Urothelium cell line (cell line): ENCODE measurements at places on chromosomes 3 and 15.

- no peak for DNase-seq
Observed at GRCh38 chr3:150317469-150317868, 90.6 kb upstream of the TSC22D2 start.

DNA sequence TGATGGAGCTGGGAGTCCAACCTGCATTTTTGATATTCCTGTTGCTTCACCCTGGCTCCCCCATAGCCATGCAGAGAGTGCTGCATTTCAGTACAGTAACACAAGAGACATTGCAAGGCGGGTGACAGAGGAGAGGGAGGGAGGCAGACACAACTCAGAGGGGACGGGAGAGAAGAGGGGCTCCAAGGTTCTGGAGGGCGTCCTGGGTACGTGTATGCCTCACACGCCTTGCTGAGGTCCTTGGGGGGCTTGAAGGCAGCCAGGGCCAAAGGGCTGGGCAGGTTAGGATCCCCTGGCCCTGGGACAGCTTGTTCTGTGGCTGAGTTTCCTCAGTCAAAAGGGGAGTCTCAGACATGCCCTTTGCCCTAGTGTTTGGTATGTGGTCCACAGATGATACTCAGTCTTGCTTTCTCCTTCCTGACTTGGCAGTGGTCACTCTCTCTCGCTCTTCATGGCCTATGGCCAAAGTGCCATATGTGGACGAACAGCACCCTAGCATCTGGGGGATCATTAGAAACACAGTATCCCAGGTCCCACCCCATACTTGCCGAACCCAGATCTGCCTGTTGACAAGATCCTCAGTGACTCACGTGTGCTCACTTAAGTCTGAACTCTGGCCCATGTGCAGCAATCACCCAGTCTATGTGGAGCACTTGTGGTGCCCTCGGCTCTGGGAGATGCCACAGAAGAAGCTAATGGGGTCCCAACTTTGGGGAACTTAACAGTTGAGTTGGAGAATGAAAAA is 52.9 kb downstream of the FGD5 start:
- no peak for DNase-seq

DNA sequence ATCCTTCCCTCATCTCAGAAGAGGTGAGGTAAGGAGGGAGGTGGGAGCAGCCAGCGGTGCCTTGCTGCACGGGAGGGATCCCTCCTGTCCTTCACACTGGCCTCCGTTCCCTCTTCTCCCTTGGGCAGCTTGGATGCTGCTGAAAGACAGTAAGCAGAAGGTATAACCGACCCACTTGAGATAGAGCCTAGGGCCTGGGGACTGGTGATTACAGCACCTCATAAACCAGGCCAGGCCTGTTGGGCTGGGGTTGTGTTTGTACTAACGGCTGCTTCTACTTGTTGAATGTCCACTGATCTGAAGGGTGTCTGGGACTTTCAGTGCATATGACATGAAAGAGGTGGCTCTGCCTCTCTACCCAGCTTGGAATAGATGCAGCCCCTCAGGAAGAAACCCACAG is 25.0 kb downstream of the SEMA6D start:
- no peak for DNase-seq

DNA sequence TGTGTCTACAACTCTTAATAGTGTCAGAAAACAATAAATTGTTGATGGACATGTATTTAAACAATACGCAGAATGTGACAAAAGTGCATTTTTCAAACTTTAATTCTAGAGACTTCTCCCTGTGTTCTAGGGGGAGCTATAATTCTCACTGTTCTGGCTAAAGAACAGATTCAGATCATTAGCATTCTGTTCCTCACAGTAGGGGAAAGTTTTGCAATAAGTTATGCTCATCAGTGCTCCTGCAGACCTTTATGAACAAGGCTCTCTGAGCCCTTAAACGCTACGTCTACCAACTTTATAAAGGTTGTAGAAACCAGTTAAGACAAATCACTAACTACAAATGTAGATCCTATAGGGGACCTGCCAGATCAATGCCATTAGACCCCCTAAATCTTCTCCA is 444.2 kb downstream of the SQOR start:
- DNase-seq, result no peak

GRCh38 chr3:13150624-13151023 is 77.4 kb upstream of the IQSEC1 start:
- no peak for DNase-seq

DNA sequence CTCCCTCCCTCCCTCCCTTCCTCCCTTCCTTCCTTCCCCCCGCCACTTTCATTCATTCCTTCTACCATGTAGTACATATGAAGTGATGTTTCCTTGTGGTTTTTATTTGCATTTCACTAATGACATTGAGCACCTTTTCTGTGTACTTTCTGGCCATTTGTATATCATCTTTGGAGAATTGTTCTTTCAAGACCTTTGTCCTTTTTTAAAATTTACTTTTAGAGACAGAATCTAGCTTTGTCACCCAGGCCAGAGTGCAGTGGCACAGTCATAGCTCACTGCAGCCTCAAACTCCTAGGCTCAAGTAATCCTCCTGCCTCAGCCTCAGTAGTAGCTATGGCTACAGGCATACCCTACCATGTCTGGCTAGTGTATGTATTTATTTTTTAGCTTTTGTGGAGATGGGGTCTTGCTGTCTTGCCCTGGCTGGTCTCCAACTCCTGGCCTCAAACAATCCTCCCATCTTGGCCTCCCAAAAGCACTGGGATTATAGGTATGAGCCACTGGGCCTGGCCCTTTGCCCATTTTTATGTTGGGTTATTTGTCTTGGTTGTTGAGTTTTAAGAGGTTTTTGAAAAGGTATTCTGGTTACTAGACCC is 42.0 kb upstream of the CTDSPL2 start:
- DNase-seq, result no peak

GRCh38 chr15:73021139-73021621 is 31.1 kb upstream of the NEO1 start:
- DNase-seq, result no peak
